Activated CD8-positive, alpha-beta memory T cell treated with anti-CD3 and anti-CD28 coated beads for 4 hours (primary cell): ENCODE measurements at places on chromosomes 5 and 9.

- peak; percentile 30 for DNase-seq
Observed at GRCh38 chr5:54905942-54906537, 79.4 kb downstream of the ESM1 start.

GRCh38 chr9:136051837-136052471, 43.1 kb downstream of the NACC2 start:
- DNase-seq, result no peak

- no peak for DNase-seq
Observed at GRCh38 chr9:109972026-109972882, 192.3 kb downstream of the PALM2AKAP2 start.

DNA sequence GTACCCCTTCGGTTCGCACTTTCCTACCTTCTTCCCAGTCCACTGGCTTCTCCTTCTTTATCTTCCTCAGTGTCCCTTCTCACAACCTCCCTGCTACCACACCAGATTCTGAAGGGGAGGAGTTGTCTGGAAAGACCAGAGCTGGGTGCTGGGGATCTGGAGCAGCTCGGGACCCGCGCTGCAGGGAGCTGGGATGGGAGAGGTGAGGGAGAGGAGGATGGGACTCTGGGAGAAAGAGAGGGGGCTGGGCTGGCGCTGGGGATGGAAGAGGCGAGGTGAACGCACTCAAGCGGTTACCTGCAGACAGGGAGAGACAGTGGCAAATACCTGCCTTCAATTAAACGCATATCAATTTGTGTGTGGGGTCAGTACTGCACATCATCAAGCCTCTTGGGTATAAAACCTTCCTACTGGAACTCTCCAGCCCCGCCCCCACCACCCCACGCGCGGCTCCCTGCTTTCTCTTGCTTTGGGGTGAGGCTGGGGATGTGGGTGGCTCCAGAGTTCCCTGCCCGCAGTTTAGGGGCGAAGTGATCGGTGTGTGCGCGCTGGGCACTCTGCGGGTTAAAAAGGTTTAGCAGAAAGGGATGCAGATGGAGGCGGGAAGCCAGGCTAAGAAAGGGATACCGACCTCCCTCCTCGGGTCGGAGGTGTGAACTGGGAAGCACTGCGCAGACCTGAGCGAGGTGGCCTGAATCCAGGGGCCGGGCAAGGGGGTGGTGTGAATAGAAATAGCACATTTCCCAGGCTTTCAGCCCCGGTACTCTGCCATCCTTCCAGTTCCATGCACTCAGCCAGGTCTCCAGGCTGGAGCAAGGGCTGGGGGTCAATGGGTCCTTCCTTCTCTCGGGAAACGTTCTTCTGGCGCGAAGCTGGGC, 977 bp upstream of the PAM start:
- DNase-seq, result no peak

GRCh38 chr5:163245584-163245983, 191.8 kb upstream of the CCNG1 start:
- no peak for DNase-seq

- no peak for DNase-seq
Observed at GRCh38 chr5:31755676-31756230, 116.8 kb downstream of the PDZD2 start.

- no peak for DNase-seq
Observed at GRCh38 chr9:97382099-97382718, 29.7 kb upstream of the TDRD7 start.
